Left renal cortex interstitium (tissue), 4 donors: ENCODE measurements at places on chromosomes 3 and 15.

- DNase-seq: no peak
These were observed 17.2 kb upstream of the CRABP1 start for GRCh38 chr15:78322724-78323521.

GRCh38 chr3:40336511-40337135 is 27.1 kb downstream of the EIF1B start:
- DNase-seq: no peak

DNA sequence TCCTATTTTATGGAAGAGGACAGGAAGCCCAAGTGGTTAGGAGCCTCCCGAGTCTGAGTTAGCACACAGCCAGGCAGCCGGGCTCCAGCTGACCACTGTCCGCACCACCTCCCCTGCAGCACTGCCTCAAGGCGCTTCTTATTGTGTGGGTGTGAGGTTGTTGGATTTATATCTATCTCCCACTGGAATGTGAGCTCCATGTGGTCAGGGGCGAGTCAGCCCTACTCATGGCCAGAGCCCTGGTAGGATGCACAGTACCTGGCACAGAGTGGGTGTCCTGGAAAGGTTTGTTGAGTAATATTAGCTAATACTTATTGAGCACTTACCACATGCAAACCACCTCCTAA is 9.7 kb upstream of the FBLN2 start:
- no peak for DNase-seq

DNA sequence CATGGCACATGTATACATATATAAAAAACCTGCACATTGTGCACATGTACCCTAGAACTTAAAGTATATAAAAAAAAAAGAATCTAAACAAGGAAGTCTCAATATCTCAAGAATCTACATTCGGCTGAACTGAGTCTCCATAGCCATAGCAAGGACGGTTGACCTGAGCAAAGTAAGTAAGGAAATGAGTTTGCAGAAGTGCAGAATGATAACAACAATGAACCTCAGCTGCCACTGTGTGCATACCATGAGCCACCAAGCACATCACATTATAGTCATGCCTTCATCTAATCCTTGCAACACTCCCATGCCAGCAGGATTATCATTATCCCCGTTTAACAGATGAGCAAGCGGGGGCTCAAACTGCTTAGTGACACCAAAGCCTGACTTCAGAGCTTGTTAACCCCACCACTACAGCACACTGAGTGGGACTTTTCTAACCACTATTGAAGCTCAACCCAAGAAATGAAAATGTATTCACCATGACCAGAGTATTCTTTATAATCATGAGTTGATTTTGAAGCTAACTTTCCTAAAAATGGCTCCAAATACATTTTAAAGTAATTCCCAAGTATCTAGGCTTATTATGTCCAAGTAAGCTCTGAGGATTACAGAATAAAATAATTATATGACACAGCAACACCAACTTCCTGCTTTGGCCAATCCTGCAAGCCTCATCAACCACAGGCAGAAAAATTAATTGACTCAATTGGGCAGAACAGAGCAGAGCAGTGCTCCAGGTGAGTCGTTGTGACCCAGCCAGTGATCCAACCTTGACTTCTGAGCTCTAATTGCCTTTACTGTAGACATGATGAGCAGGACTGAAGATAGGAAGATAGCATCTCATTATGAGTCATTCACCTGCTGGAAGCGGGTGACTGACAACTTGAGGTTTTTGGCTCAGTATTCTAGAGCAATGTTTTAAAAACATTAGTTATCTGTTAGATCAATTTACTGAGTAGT is 47.3 kb upstream of the IL12A start:
- DNase-seq: no peak

DNA sequence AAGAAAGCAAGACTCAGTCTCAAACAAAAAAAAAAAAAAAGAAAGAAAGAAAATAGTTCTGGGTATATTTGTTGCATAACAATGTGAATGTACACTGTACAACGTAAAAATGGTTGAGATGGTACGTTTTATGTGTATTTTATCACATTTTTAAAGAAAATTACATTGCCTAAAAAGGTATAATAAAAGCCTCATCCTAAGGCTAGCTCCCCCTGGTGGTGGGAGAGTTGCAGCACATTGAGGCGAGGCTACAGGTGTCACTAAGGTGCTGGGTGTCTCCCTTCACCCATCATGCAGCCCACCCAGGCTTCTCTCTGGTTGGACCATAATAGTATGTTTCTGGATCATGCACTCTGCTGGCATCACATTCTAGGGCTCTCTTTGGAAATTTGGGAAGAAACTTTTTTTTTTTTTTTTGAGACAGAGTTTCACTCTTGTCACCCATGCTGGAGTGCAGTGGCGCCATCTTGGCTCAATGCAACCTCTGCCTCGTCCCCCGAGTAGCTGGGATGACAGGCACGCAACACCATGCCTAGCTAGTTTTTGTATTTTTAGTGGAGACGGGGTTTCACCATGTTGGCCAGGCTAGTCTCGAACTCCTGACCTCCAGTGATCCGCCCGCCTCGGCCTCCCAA is 12.4 kb upstream of the RAB11A start:
- DNase-seq: no peak
